Cerebellar cortex (tissue), 1 donor: ENCODE measurements at places on chromosomes 3 and 15.
A peak's percentile ranks its signal among the peaks of the same experiment; 100 is the strongest.

DNA sequence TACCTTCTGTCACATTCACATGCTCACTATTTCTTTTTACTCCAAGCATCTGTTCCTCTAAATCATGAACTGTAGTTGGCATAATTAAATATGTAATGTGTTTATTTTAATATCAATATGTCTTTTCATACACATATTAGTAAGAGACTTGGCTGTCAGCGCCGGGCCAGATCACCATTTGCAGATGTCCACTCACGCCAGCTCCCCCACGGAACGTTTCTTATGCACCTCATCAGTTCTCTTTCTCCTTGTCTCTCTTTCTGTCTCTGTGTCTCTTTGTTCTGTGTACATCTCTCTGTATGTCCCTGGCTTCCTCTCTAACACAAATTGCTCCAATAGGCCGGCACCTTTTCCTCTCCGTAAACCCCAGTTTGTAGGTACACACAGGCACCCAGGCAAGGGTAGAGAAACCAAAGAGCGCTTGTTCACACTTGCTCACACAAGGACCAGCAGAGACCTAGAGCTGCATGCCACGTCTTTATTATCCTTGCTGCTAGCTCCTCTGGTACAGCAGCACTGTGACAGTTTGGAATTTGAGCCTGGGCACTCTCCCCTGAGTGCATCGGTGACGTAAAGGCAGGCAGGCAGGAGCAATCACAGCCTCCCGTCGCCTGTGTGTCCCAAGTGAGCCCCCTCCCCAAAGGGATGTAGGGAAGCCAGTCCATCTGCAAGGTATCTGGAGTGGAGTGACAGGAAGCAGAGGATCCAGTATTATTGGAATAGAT lies 40.4 kb downstream of the CACNA1D start:
- peak; percentile 22 for DNase-seq

- DNase-seq, result no peak
Measured at GRCh38 chr15:45116482-45117307, 2.6 kb downstream of the DUOXA2 start.

DNA sequence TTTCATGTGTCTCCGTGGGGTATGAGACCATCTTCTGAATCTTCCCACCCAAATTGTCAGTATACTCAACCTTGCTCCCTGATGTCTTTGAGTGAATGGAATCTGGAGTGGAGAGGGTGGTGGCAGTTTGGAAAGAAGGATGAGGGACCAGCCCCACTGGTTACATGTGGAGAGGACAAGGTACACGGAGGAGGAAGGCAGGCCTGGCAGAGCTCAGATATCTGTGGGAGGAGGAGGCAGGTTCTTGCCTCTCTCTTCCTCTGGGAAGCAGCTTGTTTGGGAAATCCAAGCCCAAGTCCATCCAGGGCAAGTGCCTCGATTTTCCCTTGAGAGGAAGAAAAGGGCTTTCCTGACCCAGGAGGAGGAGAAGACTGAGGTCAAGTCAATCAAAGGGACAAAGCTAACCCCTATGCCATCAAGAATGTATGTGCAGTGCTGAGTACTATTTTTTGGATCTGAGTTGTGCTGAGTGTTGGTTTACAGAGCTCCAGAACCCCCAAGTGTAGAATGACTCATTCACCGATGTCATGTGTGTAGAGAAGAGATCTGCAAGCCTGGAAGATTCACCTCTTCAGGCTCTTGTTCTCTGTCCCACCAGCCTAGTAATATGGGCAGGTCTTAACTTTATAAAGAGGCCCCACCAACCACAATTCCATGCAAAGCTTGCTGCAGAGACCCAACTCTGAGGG lies 19.8 kb upstream of the LOXL1 start:
- DNase-seq, result no peak

GRCh38 chr3:183953471-183954070 lies 64.1 kb downstream of the ABCC5 start:
- no peak for DNase-seq

- peak; percentile 5 for DNase-seq
Measured at GRCh38 chr15:87871731-87872320, 384.7 kb downstream of the NTRK3 start.

GRCh38 chr3:160643994-160644393 lies 33.0 kb upstream of the ARL14 start:
- DNase-seq, result no peak

DNA sequence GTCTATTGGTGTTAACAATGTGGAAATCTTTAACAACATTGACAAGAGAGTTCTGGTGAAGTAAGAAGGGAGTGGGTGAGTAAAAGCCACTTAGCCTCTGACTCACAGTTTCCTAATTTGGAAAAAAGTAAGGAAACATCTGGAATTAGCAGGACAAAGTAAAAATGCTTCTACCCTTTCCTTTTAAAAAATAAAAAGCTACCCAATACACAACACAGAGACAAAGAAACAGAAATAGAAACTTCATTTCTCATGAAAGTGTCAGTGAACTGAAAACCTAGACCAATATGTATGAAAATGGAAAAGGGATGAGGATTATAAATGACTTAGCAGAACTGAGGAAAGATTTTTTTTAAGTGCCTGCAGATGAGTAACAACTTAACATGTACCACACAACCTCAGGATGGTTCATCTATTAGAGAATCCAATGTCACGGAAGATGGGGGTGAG lies 65.4 kb downstream of the SSR3 start:
- no peak for DNase-seq

- DNase-seq, result no peak
Measured at GRCh38 chr3:195238081-195238571, 32.8 kb downstream of the XXYLT1 start.

DNA sequence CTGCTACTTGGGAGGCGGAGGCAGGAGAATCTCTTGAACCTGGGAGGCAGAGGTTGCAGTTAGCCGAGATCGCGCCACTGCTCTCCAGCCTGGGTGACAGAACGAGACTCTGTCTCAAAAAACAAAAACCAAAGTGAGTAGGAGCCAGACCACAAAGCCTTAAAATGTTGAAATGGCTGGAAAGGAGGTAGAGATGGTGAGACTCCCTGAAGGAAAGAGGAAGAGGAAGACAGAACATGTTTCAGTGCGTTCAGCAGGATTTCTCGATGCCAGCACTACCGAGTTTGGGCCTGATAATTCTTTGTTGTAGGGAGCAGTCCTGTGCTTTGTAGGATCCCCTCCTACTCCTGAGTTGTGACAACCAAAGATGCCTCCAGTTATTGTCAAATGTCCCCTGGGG lies 189.9 kb downstream of the AKAP13 start:
- DNase-seq, result no peak

DNA sequence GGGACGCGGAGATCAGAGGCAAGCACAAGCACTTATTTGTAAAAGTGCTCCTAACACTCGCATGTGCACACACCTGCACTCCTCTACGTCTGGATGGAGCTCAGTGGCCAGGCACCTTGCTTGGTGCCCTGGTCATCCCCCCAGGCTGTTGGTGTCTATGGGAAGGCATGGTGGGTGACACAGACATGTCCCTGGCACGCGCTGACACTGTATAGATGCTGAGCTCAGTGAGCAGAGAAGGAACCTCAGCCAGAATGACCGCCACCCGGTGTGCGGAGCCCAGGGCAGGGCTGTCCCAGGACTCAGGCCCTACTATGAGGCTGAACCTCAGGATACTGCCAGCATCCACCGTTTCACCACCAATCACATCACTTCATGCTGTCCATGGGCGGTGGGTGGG lies 64.5 kb downstream of the NIPA2 start:
- no peak for DNase-seq

DNA sequence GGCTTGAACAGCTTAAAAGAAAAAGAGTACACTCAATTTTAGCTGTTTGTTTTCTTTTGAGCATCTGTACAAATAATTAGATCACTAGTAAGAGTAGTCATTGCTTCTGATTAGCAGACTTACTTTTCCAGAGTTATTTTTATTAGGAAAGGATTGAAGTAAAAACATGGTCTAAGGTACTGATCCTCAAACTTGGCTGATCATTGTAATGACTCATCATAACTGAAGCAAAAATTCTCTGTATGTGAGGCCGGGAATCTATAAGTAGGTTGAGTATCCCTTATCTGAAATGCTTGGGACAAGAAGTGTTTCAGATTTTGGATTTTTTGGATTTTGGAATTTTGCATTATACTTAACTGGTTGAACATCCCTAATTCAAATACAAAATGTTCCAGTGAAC lies 12.4 kb downstream of the NMD3 start:
- no peak for DNase-seq

DNA sequence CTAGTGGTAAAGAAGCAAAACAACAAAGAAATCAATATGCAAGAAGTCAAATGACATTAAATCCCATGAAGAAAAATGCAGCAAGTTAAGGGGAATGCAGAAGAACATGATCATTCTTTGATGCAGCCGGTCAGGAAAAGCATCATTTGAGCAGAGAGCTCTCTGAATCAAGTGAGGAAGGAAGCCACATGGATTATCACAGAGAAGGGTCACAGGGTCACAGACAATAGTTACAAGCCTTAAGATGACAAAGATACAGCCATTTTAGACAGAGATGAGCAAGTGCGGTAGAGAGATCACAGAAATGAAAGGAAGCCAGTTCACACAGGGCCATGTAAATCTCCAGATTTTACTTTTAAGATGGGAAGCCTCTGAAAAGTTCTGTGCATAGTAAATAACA lies 43.9 kb downstream of the UBE3A start:
- no peak for DNase-seq

DNA sequence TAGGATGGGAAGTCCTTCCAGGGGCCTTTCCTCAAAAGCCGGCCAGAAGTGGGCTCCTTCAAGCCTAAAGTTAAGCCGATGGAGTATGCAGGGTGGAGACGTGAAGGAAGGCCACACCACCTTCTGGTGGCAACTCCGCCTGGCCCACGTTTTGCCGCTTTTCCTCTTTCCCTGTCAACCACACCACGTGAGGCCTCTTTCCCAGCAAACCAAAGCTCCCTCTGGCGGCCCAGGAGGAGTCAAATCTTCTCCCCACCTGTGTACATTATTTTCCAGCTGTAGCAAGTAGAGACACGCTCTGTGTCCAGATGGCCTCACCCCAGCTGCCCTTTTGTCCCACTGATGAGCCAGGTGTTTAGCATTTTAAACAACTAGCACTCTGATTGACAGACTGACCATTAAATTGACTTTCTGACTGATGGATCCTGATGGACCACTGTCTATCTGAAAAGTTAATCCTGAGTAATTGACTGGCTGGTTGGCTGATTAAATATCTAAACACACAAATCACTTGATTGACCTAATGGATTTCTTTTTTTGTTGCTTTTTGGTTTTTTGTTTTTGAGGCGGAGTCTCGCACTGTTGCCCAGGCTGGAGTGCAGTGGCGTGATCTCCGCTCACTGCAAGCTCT lies 59.6 kb upstream of the ZBTB38 start:
- peak; percentile 42 for DNase-seq

DNA sequence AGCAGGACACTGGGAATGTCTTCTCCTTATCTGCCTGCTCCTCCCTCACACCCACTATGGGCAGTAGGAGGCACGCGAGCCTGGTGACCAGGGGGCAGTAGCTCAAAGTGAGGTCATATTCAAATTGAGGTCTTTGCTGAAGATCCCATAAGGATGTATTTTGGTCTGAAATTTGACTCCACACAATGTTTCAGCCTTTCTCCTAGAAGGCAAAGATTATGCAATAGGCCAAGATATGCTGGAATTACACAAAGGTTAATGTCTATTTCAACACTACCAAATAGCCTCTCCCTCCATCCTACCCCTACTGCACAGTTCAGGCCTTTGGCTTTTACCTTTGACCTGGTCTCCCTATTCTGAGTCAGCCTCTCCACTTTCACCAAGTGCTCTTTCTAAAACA lies 203.0 kb downstream of the TIGIT start:
- DNase-seq, result no peak

DNA sequence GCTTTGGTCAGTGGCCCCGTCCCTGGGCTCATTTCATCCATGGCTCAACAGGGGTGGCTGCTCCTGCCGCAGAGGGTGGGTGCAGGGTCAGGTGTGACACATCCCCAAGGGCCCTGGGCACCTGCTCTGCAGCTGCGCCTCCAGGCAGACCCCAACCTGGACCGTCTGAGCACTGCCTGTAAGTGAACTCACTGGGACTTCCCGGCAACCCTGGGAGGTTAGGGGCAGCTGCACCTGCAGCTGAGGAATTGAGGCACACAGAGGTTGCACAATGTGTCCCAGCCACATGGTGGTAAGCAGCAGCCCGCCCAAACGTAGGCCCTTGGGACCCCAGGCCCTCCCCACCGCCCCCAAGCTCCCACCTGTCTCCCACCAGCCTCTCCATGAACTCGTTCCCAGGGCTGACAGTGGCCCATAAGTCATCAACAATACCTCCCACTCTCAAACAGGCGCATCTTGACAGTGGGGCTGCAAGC lies 55.1 kb downstream of the PLXNA1 start:
- no peak for DNase-seq

GRCh38 chr3:35592589-35593295 lies 46.6 kb upstream of the ARPP21 start:
- DNase-seq, result no peak

DNA sequence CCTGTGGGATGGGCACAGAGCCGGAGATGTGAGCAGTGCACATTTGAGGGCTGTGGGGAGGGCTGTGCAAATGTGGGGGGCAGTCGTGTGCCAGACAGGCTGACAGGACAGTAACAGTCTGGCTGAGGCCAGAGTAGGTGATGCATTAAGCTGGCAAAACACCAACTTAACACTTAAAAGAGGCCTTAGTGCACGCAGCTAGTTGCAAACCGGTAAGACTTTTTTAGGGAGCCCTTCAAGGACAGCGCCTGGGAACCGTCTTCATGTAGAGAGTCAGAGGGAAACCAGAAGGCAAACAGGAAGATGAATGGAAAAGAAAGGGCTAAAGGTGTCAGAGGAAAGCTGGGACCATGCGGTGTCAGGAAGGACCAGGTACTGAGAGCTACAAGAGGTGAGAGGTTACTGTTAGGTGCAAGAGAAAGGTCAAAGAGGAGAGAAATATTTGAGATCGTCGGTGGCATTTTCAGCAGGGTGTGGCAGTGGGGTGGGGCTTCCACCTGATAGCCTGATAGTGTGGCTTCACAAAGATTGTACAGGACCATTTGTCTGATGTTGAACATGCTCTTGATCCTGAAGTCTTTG lies 30.0 kb upstream of the CHD2 start:
- no peak for DNase-seq

GRCh38 chr3:43181202-43181821 lies 75.4 kb upstream of the POMGNT2 start:
- DNase-seq, result no peak

DNA sequence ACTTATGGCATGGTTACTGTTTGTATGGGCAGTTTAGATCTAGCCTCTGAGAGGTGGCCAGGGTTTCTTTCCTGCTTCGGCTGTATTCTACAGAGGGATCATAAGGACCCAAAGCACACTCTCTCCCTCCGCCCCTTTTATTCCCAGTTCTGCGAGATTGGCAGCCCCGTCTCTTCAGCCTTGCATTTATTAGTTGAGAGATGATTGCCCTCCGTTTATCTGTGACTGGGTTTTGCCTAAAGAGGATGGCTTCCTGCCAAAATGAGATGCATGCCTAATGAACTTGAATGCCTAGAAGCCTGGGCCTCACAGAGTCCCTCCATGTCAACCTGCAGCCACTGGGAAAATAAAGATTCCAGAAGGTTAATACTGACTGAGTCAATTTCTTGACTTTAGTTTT lies 97.1 kb upstream of the CHL1 start:
- DNase-seq, result no peak

- DNase-seq, result no peak
Measured at GRCh38 chr3:105431200-105431599, 64.5 kb downstream of the ALCAM start.

DNA sequence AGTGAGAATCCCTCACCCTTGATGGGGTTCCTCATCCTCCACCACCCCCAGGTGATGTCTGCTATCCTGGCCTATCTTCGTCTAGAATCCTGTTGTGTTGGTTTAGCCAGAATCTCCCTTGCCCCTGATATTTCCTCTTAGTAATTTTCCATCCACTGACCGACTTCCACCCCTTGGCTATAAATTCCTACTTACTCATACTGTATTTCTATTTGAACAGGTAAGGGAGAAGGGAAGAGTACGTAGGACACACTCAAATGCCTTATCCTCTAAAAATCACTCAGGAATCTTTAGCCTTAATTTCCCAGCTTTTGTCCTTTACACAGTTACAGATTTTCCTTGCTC lies 678 bp upstream of the TFG start:
- no peak for DNase-seq
